ENCODE measurements at places on chromosomes 11 and 22.

DNA sequence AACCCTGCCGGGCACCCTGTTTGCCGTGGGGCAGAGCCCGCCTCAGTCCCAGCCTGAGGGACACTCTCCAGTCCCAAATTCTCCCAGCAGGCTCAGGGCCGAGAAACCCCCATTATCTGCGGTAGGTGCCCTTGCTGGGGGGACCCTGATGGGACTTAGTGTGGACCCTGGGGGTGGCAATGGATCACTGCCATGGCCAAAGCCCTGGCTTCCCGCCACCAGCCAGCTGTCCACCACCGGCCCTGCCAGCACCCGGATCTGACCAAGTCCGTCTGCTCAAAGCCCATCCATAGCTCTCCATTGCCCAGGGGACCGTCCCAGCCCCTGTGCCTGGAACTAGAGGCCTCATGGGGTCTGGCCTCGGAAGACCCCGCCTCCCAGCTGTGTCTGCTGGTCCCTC, 24.4 kb downstream of the WNT7B start:
- DNase-seq: no peak

DNA sequence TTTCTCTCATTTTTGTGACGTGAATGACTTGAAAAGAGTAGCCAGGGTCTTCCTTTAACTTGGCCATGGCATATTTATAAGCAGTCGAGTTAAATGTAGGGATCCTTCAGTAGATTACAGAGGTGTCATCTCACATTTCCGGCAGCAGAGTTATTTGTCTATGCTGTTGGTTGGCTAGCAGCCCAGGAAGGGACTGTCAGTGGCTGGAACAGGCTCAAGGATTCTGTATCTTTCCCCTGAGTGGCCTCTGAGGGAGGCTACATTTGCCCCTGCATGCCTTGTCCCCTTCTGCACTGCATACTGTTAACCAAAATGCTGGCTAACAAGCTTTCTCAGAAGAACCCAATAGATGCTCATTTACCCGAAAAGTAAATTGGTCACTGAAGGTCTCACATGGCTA, 187.6 kb downstream of the PGR start:
- DNase-seq: no peak

DNA sequence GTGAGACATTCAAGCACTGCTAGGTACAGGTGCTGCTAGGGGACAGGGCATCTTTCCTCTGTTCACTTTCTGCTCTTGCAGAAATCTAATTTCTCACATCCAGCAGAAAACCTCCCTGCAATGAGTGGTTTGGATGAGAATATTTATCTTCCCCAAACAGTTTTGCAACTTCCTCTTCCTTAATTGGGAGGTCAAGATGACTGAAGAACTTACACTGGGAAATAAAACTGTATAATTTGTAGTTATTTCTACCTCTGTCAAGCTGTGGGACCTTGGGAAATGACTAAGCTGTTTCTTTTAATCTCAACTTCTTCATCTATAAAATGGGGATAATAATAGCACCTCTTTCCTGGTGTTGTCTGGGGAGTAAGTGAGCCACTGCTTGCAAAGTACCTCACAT, 69.8 kb downstream of the PRR5L start:
- no peak for DNase-seq

GRCh38 chr11:96156379-96156722, 186.6 kb downstream of the MAML2 start:
- DNase-seq: no peak

GRCh38 chr11:74572349-74572748, 20.0 kb upstream of the POLD3 start:
- no peak for DNase-seq

GRCh38 chr22:22600531-22601261, 41.6 kb upstream of the PRAME start:
- DNase-seq: no peak

DNA sequence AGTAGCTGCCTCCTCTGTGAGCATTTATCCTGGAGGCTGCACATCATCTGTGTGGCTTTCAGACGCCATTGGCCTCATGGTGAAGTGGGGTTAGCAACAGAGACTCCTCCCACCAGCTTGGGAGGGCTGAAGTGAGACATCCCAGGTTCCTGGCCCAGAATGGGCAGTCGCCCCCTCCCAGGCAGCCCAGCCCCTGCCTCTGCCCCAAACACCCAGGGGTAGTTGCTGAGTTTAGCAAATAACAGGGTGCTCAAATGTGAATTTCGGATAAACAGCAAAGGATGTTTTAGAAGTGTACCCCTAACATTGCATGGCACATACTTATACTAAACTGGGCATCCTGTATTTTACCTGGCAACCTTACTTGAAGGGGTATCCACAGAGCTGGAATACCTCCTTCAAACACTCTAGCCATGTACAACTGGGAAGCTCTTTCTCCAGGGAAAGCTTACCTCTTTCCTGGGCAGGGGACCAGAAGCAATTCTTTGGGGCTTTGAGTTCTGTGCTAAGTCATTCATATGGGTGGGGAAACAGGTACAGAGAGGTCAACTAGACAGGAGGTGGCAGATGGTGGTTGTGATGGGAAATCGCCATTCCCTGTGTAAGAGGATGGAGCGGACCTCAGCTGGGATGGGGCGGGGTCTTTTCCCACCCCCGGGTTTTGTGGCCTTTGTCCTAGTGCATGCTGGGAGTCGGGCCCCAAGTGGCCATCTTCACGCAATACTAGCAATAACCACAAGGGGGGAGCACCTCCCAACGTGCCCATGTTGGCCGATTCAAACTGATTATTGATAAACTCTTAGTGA, 19.3 kb downstream of the MTFP1 start:
- peak; percentile 58 for DNase-seq

GRCh38 chr11:122984186-122985011, 2.8 kb upstream of the BSX start:
- DNase-seq: peak; percentile 38
